ENCODE measurements at places on chromosomes 5 and 9.

GRCh38 chr5:150077060-150077459, 9.3 kb downstream of the CSF1R start:
- DNase-seq: no peak

- no peak for DNase-seq
These were observed 88.7 kb downstream of the CFAP90 start for GRCh38 chr5:7762267-7762666.

DNA sequence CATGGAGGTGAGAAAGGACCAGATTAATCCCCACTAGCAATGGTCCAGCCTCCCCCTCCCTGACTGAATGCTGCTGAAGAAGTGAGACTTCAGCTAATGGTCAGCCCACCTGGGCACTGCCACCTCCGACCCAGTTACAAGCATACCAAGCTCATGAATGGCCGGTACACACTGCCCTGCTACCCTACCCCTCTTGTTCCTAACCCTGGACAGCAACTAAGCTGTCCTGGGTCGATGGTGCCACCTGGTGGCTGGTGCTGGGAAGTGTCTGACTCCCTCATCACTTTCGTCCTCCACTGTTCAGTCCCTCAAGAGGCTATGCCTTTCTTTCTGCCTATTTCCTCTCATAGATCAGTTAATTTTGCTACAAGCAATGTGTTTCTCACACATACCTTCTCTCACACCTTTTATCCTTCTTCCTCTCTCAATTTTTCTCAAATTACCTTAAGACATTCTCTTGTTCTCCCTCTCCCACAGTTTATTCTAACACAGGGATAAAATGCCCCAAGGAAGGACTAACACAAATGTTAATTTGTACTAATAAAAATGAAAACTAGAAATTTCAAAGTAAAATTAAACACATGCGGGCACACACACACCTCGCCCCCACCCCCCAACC, 42.4 kb downstream of the PAX5 start:
- no peak for DNase-seq

DNA sequence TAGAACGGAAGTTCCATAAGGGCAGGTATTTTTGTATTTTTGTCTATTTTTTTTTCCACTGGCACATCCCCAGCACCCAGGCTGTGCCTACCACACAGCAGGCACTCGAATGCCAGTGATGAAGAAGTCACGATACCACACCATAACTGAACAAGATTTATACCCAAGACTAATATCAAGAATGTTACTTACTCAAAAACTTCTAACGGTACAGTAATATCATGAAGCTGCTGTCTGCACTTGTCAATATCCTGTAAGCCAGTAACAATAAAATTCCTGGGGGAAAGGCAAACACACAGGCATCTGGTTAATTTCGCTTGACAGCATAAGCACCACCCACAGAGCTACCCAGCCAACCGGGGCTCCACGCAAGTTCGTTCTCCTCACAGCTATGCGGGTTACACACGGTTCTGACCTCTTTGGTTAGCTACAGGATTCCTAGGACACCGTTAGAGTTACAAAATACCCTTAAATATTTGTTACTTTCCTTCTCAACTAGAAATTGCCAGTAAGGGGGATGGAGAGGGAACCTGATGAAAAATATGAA, 1.3 kb downstream of the MED10 start:
- DNase-seq: no peak

DNA sequence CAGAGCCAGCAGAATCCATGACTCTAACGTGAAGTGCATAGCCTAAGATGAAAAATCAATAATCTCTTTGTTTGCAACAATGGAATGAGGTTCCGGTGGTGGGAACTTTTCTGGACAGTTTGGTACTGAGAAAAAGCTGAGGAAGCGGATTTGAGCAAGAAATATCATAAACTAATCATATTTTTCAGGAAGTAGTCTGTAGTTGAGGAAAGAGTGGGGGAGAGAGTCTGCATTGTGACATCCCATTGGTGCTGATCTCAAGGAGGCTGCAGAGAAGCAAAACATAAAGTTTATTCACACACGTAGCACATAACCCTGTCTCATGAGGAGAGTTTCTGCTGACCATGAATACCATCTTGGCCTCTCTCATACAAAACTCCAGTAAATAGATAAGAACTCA, 15.8 kb upstream of the FCHO2 start:
- no peak for DNase-seq

DNA sequence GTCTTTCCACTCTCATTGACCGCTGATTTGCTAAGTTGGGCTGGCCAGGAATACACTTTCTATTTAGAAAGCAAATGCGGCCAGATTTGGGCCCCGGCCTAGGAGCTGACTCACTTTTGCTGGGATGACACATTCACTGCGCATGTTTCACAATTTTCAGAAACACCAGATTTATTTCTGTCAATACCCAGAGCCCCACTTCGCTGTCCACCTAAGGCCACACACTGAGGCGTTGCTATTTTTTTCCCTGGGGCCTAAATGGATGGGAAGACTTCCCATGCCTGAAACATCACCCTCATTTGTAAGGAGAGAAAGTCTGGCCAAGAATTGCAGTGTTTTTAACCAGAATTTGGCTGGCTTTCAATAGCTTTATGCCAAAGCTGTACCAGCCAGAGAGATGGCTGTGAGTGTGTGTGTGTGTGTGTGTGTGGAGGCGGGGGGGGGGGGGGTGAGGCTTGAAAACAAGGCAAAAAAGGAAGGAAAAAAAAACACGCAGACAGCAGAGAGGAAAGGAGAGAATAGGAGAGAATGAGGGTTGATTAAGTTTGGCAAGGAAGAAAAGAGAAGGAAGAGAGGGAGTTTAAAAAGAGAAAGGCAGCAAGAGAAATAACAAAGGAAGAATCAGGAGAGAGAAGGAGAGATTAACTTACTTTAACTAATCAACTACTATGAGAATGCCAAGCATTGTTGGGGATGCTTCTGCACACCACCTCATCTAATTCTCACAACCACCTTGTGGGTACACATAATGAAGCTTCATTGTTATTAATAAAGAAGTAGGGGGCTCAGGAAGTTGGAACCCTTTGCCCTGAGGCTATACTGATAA, 261.4 kb upstream of the KLF4 start:
- no peak for DNase-seq

GRCh38 chr9:90290716-90291485, 351.7 kb downstream of the DIRAS2 start:
- DNase-seq: no peak

DNA sequence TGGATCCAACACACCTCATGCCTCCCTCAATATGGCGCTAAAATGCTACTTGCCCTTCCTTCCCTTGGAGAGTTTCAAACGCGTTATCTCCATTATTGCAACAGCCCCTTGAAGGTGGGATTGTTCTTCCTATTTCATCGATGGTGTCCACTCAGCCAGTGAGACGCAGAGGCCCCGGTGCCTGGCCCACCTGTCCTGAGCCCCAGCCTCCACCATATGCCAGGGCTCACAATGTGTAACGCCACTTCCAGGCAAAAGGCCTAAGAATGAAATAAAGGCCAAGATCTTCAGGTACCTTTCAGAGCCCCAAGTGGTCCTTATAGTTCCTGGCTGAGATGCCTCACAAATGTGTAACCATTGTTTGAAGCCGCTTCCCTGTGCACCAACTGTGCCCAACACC, 170.7 kb upstream of the PHYKPL start:
- DNase-seq: no peak

DNA sequence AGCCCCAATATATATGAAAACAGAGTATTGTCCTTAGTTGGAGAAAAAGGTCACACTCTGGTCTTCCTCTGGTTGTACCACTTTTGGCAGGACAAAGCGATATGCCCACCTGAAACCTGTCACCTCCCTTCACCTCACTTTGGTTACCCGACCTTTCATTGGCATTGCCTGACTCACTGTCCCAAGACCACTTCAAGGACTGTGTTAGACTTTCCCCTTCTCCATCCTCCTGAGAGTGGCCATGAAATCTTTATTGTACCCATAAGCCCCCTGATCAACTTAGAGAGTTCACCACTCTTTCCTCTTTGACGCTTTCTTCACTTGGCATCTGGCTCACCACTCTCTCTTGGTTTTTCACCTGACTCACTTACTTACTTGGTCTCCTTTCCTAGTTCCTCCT, 32.4 kb upstream of the AP3B1 start:
- DNase-seq: no peak

GRCh38 chr9:133954862-133955529, 37.1 kb downstream of the VAV2 start:
- no peak for DNase-seq

GRCh38 chr5:115458003-115458409, 86.6 kb downstream of the FEM1C start:
- no peak for DNase-seq

GRCh38 chr5:96718635-96719077, 56.5 kb downstream of the CAST start:
- no peak for DNase-seq

DNA sequence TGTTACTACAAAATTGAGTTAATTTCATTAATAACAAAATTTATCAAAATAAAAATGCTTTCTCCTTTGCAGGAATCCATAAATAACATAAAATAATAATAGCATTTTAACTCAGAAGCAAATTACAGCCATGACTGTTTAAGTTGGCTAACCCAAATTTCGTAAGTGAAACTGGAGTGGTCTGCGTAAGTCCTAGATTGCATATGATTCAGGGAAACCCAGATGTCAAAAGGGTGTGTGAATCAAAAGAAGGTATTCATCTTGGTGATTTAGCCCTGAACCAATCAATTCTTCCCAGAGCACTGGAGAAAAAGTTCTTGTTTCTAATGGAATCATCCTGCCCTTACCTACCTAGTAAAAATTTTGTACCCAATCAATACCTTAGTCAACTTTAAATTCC, 547.6 kb downstream of the RAB3C start:
- DNase-seq: no peak
